HAP-1 (cell line): ENCODE measurements at places on chromosomes 4 and X.
A peak's percentile ranks its signal among the peaks of the same experiment; 100 is the strongest.

GRCh38 chrX:154352466-154352865, 22.0 kb downstream of the FLNA start:
- no peak for DNase-seq

DNA sequence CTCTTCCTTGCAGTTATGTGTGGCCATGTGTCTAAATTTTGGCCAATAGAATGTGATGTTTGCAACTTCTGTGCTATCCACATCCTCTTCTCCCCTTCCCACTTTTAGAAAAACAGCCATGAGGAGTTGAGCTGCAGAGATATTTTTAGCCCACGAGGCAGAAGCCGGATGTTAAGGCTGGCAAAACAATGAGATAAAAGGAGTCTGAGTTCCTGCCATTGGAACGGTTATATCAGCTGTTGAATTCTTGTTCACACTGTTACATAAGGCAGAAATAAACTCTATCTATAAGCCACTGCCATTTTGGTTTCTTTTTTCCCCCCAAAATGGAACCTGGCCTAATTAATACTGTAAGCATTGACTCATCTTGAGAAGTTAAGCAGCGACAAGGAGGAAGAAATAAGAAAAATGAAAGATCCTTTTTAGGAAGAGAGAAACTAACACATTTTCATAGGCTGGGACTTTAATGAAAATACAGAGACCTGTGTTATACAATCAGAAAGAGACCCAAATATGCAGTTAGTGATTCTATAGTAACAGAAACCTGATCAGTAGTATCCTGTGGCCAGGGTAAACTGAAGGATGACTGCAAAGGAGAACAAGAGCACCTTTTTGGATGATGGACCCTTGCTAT, 200.5 kb downstream of the INPP4B start:
- DNase-seq, result no peak

DNA sequence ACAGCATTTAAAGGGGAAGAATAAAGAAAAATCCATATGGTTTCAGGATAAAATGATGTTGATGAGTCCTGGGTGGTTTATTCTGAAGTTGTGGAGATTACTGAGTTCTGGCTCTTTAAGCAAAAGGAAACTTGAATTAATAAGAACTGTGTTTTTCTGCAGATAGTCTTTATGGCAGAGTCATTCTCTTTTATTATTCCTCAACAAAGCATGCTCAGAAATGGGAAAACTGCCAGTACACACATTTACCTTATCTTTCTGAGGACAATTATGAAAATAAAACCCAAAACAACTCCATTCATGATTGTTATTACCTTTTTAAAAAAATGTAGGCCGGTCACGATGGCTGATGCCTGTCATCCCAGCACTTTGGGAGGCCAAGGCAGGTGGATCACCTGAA, 58.5 kb downstream of the ADD1 start:
- no peak for DNase-seq

- no peak for DNase-seq
These were observed 114.9 kb downstream of the SHISA3 start for GRCh38 chr4:42512226-42512625.

GRCh38 chr4:126341927-126342326, 1027.2 kb downstream of the FAT4 start:
- no peak for DNase-seq

- no peak for DNase-seq
These were observed 49.2 kb downstream of the MOSPD2 start for GRCh38 chrX:14922437-14922836.

DNA sequence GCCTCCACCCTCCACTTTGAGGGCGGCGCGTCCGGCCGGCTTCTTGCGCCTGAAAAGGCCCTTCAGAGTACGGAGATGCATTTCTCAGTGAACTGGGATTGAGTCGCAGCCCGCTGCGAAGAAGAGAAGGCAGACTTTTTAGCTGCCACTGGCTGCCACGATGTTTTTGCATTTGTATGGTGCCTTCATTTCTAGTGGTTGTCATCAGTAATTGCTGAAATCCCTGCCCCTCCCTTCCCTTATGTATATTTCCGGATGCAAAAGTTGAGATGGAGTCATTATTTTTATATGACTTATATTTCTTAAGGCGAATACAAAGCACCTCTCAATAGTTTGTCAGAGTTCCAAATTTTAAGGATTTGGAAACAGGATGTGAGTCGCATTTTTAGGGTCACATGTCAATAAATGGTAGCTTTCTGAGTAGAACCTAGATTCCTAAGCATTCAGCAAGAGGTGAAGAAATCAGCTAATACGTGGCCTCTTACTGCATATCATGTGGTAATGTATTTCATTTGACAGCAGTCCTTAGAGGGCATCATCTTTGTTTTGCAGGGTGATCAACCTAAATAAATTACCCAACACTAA, 658 bp downstream of the ATP6AP2 start:
- peak; percentile 21 for DNase-seq

DNA sequence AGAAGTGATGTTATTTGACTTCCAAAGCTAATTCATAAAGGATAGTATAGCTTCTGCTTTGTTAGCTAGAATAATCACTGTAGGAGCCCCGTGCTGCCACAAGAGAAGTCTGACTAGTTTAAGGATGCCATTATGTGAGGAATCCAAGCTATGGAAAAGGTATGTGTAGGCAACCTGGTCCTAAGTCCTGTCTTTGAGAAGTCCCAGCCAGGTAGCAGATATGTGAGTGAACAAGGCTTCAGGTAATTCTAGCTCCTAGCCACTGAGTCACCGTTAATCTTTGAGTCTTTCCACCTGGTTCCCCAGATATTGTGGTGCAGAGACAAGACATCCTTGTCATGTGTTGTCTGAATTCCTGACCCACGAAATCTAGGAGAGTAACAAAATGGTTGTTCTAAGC, 55.5 kb downstream of the BMP3 start:
- no peak for DNase-seq

- no peak for DNase-seq
These were observed 237.5 kb downstream of the HNRNPD start for GRCh38 chr4:82136161-82136801.

GRCh38 chr4:126705266-126705665, 927.5 kb upstream of the INTU start:
- DNase-seq, result no peak

GRCh38 chr4:3223956-3224748, 24.8 kb upstream of the MSANTD1 start:
- no peak for DNase-seq

GRCh38 chr4:8403976-8404375, 36.5 kb downstream of the ACOX3 start:
- no peak for DNase-seq

DNA sequence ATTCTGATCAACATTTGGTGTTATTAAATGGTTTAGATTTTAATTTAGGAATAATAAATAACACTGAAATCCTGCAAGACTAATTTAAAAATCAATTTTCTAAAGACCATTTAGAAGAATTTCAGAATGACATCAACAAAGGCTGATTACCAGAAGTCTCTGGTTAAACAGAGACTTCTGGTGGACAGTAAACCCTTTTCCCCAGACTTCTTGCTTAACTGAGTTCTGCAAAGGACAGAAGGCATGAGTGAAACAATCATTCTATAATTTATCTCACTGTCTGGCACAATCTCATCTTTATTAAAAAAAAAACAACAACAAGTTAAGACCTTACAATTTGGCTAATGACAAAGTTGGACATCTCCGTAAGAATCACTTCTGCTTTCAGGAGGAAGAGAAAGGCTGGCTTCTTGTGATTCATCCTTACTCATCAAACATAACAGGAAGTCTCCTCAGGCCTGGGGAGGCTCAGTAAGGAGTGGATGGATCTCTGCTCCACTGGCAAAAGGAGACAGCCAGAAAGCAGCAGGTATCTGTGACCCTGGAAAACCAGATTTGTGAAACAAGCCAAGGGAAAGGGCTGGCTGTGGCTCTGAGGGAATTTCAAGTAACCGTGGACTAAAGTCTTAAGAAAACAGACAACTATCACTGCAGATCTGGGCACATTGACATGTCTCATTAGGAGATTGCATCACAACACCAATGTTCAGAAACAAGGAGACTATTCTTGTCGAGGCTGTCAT, 908 bp upstream of the TLR6 start:
- DNase-seq, result no peak
